ENCODE measurements at places on chromosomes 16 and 17.

DNA sequence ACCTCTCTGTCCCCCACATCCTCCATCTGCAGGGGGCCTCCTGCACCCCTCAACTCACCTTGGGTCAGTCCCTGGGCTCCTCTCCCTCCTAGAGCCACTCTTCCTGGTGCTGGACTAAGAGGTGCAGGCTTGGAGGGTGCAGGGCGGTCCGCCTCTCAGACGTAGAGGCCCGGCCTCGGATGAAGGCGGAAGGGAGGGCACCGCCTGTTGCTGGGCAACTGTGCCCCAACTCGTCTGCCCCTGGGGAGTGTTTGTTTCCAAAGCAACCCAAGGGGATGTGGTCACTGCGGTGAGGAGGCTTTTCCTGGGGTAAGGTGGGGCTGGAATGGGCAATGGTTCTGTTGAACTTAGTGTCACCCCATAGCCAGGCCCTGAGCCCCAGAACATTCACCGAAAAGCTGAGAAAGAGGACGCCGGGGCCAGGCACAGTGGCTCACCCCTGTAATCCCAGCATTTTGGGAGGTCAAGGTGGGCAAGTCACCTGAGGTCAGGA lies at the start of gene C16orf54:
Gene C16orf54, minus strand, starts transcription at position 138 of the 493 bp plus-strand sequence. CDS start 1,039 bp downstream, outside the sequence.
- DNase-seq: no peak

GRCh38 chr17:35879773-35880654 lies at the start of gene CCL5:
TSS of gene CCL5 (minus strand) at chr17:35880360.
- DNase-seq: peak; percentile 1

- DNase-seq: peak; percentile 19
Measured at GRCh38 chr17:43576563-43577229, 30.6 kb upstream of the ETV4 start.

DNA sequence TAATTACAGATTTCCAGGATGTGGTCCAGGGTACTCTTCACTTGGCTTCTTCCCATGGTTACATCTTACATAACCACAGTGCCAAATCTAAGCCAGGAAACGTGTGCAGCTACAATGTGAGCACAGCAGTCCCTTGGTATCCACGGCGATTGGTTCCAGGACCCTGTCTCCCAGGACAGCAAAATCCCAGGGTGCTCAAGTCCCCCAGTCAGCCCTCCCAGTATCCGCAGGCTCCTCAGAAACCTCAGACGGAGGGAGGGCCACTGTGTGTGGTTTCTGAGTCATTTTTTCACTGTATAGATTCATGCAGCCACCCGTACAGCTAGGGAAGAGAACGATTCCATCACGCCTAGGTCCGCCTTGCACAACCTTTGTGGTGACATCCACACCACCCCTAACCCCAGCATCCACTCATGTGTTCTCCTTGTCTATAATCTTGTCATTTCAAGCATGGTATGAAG lies 11.1 kb upstream of the ATP2C2 start:
- no peak for DNase-seq
